ENCODE measurements at places on chromosomes 3 and 15. TPM values are rescaled to one million over a fixed set of nuclear protein-coding genes. Genes with fewer than 3 reads are reported as not detected.

GRCh38 chr3:43526956-43527355 is 94.9 kb downstream of the ANO10 start:
- H3K4me1 ChIP-seq, result no peaks in the 10 kb centered on the region
- no peaks in the 10 kb centered on the region for H3K36me3 ChIP-seq
- no peak overlapping the region for H3K27ac ChIP-seq
- H3K27me3 ChIP-seq, result no peaks in the 10 kb centered on the region

DNA sequence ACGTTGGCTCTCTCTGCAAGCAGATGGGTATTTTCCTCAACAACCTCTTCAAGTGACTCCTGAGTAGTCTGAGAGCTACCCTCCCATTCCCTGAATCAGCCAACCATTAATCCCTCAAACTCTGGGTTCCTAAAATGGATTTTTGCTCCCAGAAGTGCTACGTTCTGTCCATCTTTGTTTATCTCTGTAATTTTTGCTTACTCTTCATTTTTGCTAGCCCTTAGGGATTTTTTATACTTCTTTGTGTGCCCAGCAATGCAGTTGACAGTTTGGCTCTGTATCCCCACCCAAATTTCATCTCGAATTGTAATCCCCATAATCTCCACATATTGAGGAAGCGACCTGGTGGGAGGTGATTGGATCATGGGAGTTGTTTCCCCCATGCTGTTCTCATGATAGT is 35.4 kb upstream of the COL6A5 start:
- no peaks in the 10 kb centered on the region for H3K27me3 ChIP-seq
- no peaks in the 10 kb centered on the region for H3K4me1 ChIP-seq
- H3K27ac ChIP-seq, result no peak overlapping the region
- no peak overlapping the region for H3K4me3 ChIP-seq
- H3K36me3 ChIP-seq, result no peaks in the 10 kb centered on the region

DNA sequence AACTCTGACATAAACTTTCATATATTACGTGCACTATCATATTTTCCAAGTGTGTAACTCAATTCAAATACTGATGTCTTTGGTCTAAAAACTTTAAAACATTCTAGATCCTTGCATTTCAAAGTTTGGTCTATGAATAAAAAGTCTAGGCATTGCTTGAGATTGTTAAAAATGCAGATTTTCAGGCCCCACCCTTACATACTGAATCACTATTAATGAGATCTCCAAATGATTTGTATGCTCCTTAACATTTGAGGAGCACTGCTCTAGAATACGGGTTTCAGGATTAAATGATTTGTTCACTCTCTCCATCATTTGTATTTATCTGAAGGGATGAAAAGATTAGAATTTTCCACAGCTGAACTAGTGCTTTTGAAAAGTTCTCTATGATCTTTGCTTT is 202.9 kb downstream of the KBTBD8 start:
- H3K4me1 ChIP-seq, result no peaks in the 10 kb centered on the region
- H3K27ac ChIP-seq, result no peak overlapping the region
- H3K27me3 ChIP-seq, result no peaks in the 10 kb centered on the region
- no peak overlapping the region for H3K4me3 ChIP-seq
- no peak for DNase-seq

GRCh38 chr3:154758109-154758868 is 321.8 kb upstream of the MME start:
- no peaks in the 10 kb centered on the region for H3K4me1 ChIP-seq
- H3K4me3 ChIP-seq, result no peak overlapping the region
- peak; percentile 41 for DNase-seq
- H3K36me3 ChIP-seq, result no peaks in the 10 kb centered on the region

DNA sequence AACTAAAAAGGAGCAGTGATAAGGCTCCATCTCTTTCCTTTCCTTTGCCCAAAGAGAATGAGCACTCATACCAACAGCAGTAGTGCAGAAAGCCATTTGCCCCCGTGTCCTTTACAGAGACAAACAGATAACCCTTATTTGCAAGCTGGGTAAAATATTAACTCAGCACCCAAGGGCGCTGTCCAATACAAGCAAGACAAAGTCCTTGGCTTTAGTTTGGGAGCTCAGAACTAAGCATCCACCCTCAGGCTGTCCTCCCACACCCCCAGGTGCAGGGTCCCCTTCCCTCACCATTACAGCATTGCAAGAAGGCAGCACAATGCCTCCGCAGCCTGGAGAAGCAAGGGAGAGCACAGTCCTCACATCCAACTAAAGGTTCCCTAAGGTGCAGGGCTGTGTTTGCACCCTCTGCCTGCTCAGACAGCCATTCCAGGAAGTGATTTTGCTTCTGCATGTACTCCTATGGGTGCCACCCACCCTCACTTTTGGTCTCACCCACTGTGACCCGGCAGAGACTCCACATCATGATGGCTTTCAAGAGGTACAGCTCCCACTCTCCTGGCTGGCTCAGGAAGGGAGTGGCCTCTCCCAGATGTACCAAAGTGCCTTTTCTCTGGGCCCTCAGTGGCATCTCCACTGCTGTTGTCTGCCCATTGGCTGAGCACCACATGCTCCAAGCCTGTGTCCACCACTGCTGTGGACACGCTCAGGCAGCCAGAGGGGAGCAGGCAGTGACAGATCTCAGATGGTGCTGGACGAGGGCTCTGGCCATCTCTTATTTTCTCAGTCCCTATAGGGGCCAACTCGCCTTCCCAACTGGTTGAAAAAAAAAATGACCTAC is 34.1 kb upstream of the HES1 start:
- no peak overlapping the region for H3K27ac ChIP-seq
- no peak for DNase-seq
- H3K36me3 ChIP-seq, result no peaks in the 10 kb centered on the region

DNA sequence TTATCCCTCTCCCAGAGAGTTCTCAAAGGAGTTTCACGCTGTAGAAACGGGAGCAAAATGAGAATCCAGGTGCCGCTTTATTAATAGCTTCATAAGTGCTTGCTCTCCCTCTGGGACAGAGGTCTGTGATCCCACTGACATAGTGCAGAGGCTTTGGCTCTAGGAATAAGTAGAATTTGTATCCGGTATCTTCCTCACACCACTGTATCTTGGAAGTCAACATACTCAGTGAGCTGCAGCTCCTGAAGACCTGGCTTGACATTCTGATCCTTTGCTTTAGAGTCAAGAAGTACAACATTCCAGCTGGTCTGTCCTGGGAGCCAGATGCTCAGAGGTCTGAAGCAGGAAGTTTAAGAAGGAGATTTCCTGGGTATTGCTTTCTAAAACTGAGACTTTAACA is 323.0 kb downstream of the LPP start:
- no peak overlapping the region for H3K4me3 ChIP-seq
- no peak for DNase-seq
- no peaks in the 10 kb centered on the region for H3K36me3 ChIP-seq

DNA sequence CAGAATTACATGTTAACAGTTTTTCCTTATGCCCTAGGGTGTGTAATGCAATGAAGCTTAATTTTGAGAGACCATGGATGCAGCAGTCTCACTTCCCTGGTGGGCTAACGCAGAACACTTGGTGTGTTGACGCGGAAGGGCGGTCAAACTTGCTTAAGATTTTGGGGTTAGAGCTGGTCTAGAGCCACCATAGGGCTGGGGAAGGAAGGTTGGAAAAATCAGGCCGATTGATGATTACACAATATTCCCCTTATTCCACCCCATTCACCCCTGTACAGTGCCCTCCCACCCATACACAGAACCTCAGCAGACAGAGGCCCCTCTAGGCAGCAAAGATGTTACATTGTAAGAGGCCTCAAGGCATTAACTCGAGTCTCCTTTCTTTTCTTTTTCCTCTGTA is 24.3 kb downstream of the VGLL4 start:
- H3K27ac ChIP-seq, result no peak overlapping the region
- H3K36me3 ChIP-seq, result no peaks in the 10 kb centered on the region
- H3K4me1 ChIP-seq, result no peaks in the 10 kb centered on the region
- no peak overlapping the region for H3K4me3 ChIP-seq
- no peaks in the 10 kb centered on the region for H3K27me3 ChIP-seq

GRCh38 chr15:52673312-52673711 is 5.9 kb downstream of the ATOSA start:
- H3K27me3 ChIP-seq, result no peaks in the 10 kb centered on the region
- H3K27ac ChIP-seq, result no peak overlapping the region
- no peak for DNase-seq
- no peaks in the 10 kb centered on the region for H3K4me1 ChIP-seq

GRCh38 chr15:51884517-51885236 is 55.2 kb downstream of the TMOD3 start:
- peak overlapping the region; percentile 23 for H3K27ac ChIP-seq
- H3K4me3 ChIP-seq, result no peak overlapping the region
- no peaks in the 10 kb centered on the region for H3K36me3 ChIP-seq
- no peaks in the 10 kb centered on the region for H3K27me3 ChIP-seq

- H3K27ac ChIP-seq, result no peak overlapping the region
- no peaks in the 10 kb centered on the region for H3K36me3 ChIP-seq
- H3K4me1 ChIP-seq, result peaks cover 3% of the 10 kb centered on the region
- H3K27me3 ChIP-seq, result no peaks in the 10 kb centered on the region
- DNase-seq, result no peak
- no peak overlapping the region for H3K4me3 ChIP-seq
Measured at GRCh38 chr3:16186565-16186964, 12.1 kb downstream of the GALNT15 start.

DNA sequence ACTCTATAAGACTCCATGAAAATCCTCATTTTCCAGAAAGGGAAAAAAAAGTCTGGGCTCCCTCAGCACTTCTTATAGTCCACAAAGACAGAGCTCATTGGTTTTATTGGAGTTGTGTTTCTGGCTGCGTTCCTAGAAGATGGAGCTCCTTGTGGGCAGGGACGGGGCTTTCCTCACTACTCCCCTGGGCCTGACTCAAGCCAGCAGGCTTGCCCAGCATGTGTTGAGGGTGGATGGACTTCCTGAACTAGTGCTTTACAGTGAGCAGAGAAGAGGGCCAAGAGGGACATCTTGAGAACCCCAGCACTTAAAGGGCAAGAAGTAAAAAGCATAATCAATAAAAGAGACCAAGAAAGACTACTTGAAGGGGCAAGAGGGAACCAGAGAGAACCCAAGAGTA is 43.2 kb upstream of the EPHB1 start:
- no peaks in the 10 kb centered on the region for H3K27me3 ChIP-seq
- H3K36me3 ChIP-seq, result no peaks in the 10 kb centered on the region
- H3K4me3 ChIP-seq, result no peak overlapping the region
- DNase-seq, result no peak
- no peak overlapping the region for H3K27ac ChIP-seq

DNA sequence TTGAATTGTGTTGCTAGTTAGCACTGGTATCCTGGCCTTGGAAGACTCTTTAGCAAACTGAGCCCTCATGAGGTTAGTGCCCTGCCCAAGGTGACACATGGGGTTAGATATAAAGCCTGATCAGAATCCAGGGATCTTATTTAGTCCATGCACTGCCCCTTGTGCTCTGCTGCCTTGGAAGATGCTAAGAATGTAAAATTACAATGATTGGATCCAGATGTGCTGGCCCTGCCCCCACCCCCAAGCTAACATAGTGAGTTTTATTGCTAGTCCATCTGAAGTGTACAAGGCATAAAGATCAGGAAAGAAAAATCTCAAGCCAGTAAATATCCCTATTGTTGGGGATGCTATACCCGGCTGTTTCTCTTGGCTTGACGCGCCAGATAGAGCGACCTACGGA is 248.1 kb upstream of the C2CD4B start:
- DNase-seq, result no peak
- no peak overlapping the region for H3K27ac ChIP-seq
- H3K4me1 ChIP-seq, result no peaks in the 10 kb centered on the region
- no peak overlapping the region for H3K4me3 ChIP-seq
- no peaks in the 10 kb centered on the region for H3K36me3 ChIP-seq

GRCh38 chr3:106685745-106686144 is 691.5 kb upstream of the CCDC54 start:
- H3K36me3 ChIP-seq, result no peaks in the 10 kb centered on the region
- no peak overlapping the region for H3K4me3 ChIP-seq
- no peak for DNase-seq
- no peaks in the 10 kb centered on the region for H3K4me1 ChIP-seq
- H3K27ac ChIP-seq, result no peak overlapping the region

- no peaks in the 10 kb centered on the region for H3K4me1 ChIP-seq
- H3K36me3 ChIP-seq, result no peaks in the 10 kb centered on the region
Measured at GRCh38 chr3:107710851-107711250, 188.1 kb downstream of the BBX start.

DNA sequence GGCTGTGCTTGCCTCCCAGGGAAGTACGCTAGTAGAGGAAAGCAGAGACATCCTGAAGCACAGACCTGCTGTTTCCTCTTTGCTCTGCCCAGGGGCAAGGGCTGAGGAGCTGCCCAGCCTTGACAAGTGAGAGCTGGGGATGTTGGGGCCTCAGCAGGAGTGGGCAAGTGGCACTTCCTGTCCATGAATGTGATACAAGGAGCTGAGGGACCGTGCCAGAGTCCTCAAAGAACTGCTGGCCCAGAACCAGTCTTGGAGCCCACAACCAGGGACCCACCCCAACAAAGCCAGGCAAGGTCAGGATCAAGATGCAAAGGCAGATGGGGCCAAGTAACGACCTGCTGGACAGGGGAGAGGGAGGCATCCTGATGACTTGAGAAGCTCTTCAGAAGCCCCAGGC is 70.3 kb downstream of the TRIM42 start:
- no peaks in the 10 kb centered on the region for H3K27me3 ChIP-seq
- no peaks in the 10 kb centered on the region for H3K4me1 ChIP-seq
- DNase-seq, result no peak
- H3K36me3 ChIP-seq, result no peaks in the 10 kb centered on the region
- H3K4me3 ChIP-seq, result no peak overlapping the region

GRCh38 chr3:12197475-12197874 is 38.8 kb upstream of the TIMP4 start:
- DNase-seq, result no peak
- peaks cover 13% of the 10 kb centered on the region for H3K4me1 ChIP-seq
- H3K36me3 ChIP-seq, result no peaks in the 10 kb centered on the region
- no peaks in the 10 kb centered on the region for H3K27me3 ChIP-seq

GRCh38 chr3:31213869-31214486 is 318.7 kb upstream of the STT3B start:
- no peak overlapping the region for H3K4me3 ChIP-seq
- no peaks in the 10 kb centered on the region for H3K36me3 ChIP-seq
- H3K27me3 ChIP-seq, result no peaks in the 10 kb centered on the region

GRCh38 chr15:88700716-88701115 is 61.9 kb downstream of the ISG20 start:
- no peaks in the 10 kb centered on the region for H3K36me3 ChIP-seq
- peaks cover 2% of the 10 kb centered on the region for H3K27me3 ChIP-seq
- H3K4me1 ChIP-seq, result no peaks in the 10 kb centered on the region
- H3K4me3 ChIP-seq, result no peak overlapping the region

GRCh38 chr3:115186351-115187148 is 39.5 kb upstream of the ZBTB20 start:
- no peaks in the 10 kb centered on the region for H3K36me3 ChIP-seq
- no peak overlapping the region for H3K27ac ChIP-seq
- no peak overlapping the region for H3K4me3 ChIP-seq
- no peaks in the 10 kb centered on the region for H3K4me1 ChIP-seq
- DNase-seq, result no peak
- no peaks in the 10 kb centered on the region for H3K27me3 ChIP-seq

PCSK6 gene
- 24.7 TPM for polyA plus RNA-seq

CGNL1 gene
- polyA plus RNA-seq, result 40.5 TPM

TLR9 gene
- 0.41 TPM for polyA plus RNA-seq

CCK gene
- polyA plus RNA-seq, result not detected

GRK7 gene
- 0.14 TPM for polyA plus RNA-seq

OXSM gene
- 22.9 TPM for polyA plus RNA-seq

NCBP2 gene
- 89.3 TPM for polyA plus RNA-seq

SLC9C1 gene
- polyA plus RNA-seq, result 1.1 TPM

SLC22A14 gene
- 0.11 TPM for polyA plus RNA-seq

TASOR gene
- polyA plus RNA-seq, result 80.4 TPM

FBXO40 gene
- polyA plus RNA-seq, result 0.10 TPM

PPP2R3A gene
- 15.3 TPM for polyA plus RNA-seq

MUC4 gene
- polyA plus RNA-seq, result 0.40 TPM
